Transverse colon (tissue), 4 donors: ENCODE measurements at places on chromosomes 7 and 10. TPM values are rescaled to one million over a fixed set of nuclear protein-coding genes. Genes with fewer than 3 reads are reported as not detected.

Gene SHTN1
- 20.6 TPM for total RNA-seq

Gene OPN1SW
- total RNA-seq: not detected

Gene C10orf143
- not detected for total RNA-seq

Gene AEBP1
- total RNA-seq: 33.9 TPM

Gene TAF3
- total RNA-seq: 10.1 TPM

Gene EXOC4
- 82.4 TPM for total RNA-seq

Gene LRIT1
- total RNA-seq: not detected
